ENCODE measurements at places on chromosomes 5 and 9. TPM values are rescaled to one million over a fixed set of nuclear protein-coding genes. Genes with fewer than 3 reads are reported as not detected.

- no peak for DNase-seq
These were observed 93.7 kb downstream of the RASEF start for GRCh38 chr9:82969291-82969690.

DAP gene
- 65.8 TPM for total RNA-seq

CDO1 gene
- total RNA-seq, result 66.0 TPM

DNA sequence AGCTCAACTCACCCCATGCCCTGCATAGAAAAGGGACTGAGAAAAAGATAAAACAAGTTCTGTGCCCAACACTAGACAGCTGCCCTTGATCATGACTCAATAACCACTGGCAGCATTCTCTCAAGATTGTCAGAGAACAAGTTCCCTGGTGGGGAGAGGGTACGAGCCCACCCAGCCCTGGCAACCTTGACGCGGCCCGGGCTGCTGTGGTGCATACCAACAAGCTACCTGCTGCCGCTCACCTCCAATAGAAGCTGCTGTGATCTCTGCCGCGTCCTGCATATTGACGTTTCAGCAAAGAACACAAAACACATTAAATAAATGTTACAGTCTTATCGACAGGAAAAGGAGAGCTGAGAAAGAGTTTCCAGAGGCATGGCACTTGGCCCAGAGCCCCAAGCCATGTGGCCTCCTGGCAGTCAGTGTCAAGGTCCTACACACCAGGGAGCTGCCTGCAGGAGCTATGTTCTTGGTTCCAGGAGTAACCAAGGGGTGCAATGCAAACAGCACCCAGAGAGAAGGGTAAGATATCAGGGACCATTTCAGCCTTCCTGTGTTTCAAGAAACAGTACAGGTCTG, 28.3 kb downstream of the WHRN start:
- no peak for DNase-seq

TMOD1 gene
- total RNA-seq, result 122 TPM

GRCh38 chr9:80233906-80234305, 662.1 kb downstream of the TLE4 start:
- DNase-seq, result no peak

DNA sequence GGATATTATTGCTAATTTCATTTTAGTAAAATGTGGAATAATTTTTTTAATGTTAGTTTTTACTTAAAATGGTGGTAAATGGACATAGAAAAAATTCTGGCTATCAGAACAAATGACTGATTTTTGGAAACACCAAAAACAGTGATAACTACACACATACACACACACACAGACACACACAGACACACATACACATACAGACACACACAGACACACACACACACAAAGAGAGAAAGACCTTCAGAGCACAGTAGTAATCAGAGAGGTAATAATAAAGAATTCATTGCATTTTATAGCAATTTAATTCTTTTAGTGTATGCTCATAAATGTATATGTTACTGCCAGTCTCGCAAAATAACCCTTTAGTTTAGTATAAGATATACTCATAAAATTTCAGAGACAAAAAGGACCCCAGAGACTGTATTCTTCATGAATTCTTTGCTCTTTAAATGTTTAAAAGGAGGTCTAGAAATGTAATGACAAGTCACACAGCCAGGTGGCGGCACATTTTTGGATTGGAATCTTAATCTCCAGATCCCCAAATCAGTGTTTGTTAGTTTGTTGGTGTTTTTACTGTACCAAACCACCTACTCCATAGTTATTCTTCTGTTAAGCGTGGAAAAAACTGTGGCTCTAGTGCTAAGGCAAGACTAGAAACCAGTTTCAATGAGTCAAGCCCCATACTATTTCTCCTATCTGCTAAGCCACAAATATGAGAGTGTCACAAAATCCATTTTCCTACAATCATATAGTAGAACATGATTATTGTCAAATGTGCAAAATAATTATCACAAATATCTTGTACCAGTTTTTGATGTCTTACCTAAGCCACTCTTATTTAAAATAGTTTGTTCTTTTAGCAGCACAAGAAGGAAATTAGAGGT, 109.9 kb downstream of the EDIL3 start:
- DNase-seq, result no peak

PLGRKT gene
- total RNA-seq, result 17.6 TPM

DNA sequence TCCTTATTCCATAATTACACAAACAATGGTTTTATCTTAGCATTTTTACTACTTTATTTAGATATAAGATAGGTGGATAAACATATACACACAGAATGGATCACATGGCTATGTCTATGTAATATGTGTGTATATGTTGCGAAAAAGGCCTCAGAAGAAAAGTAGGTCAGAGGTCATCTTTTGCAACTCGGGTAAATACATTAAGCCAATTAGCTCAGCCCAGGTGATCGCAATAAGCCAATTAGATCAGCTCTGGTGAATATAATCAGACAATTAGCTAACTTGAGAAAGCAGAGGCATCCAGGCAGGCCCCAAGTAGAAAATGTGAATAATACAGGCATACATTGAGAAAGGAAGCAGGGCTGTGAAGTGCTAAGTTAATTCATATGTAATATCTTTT, 24.3 kb downstream of the SLCO4C1 start:
- no peak for DNase-seq

DNA sequence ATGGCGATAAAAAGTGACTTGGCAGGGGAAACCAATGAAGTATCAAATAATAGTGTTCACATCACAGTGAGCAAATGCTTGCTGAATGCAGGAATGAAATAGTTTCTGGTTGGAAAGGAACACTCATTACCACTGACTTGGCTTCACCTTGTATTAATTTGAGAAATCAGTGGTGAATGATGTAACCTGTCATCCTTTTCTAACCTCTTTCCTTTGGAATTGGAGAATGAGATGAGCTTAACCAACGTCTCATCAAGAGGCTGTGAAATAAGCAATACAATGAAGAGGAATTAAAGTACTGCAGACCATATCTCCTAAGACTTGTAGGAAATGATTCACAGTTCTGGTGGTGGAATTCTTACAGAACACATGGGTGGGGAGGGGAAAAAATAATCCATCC, 192.2 kb downstream of the DMAC1 start:
- no peak for DNase-seq

C5 gene
- 1.1 TPM for total RNA-seq

ANXA2R gene
- 0.63 TPM for total RNA-seq

GRCh38 chr9:5425006-5425628, 12.6 kb downstream of the PLGRKT start:
- no peak for DNase-seq

POC5 gene
- 2.8 TPM for total RNA-seq

- DNase-seq, result peak; percentile 73
These were observed 6.2 kb downstream of the PDLIM4 start for GRCh38 chr5:132263548-132264261.

IL31RA gene
- 0.16 TPM for total RNA-seq

GCNT1 gene
- total RNA-seq, result 6.4 TPM

ANKRD18A gene
- 2.2 TPM for total RNA-seq

GRCh38 chr5:71743155-71743554, 24.1 kb downstream of the CARTPT start:
- DNase-seq, result no peak

GRCh38 chr5:174427304-174427703, 297.1 kb upstream of the MSX2 start:
- DNase-seq, result no peak

GRCh38 chr5:61449804-61450492, 117.9 kb downstream of the ZSWIM6 start:
- DNase-seq, result no peak

DNA sequence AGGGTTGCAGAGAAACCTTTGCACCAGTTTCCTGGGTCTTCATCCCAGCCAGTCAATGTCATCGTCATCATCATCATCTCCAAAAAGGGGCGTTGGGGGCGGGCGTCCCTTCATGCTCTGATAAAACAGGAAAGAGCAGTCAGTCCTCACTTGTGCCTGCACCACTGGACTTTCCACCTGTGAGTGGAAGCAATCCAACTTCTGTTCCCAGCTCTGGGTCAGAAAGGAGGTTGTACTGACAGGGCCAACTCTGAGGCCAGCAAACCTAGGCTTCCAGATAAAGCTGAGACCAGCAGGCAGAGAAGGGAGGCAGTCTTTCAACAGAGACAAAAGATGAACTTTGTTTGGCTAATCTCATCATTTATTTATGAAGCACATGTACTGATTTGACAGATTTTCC, 15.2 kb downstream of the SLC31A2 start:
- no peak for DNase-seq

- DNase-seq, result no peak
These were observed 251.6 kb downstream of the GRIA1 start for GRCh38 chr5:153742060-153742459.

- DNase-seq, result no peak
These were observed 65.5 kb upstream of the TBCA start for GRCh38 chr5:77841616-77842015.

DNA sequence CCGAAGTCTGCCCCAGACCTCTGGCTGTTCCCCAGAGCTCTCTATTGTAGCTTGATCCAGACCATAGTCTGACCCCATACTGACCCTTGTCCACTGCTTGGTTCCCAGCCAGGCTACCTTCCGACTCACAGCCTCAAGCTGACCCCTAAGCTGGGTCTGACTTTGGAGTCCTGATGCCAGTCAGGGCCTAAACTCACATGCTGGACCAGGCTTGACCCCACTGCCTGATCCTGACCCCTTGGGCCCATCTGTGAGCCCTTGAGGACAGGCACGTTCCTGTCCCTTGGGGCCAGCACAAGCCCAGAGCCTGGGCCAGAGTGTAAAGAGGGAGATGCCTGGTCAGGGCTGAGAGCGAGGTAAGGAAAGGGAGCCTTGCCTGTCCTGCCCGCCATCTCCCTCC, 32.7 kb upstream of the ENHO start:
- DNase-seq, result no peak

GRCh38 chr5:154479944-154480750, 2.1 kb upstream of the HAND1 start:
- no peak for DNase-seq

DNA sequence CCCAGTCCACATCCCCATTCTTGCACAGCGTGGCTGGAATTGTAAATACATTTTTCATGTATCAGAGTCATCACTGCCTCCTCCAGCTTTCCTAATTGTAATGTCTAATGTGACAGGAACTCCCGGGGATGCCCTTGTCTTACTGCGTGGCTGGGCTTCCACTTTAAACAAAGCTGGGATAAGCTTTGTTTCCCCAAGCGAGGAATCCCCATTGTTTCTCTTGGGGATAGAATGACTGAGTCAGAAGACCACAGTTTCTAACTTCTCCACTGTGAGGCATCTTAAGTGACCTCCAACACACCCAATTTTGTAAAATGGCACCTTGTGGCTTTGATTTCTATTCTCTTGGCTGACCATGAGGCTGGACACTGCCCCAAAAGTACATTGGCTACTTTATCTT, 22.4 kb downstream of the ARPC5L start:
- no peak for DNase-seq

Data from right atrium auricular region (tissue), 2 donors.